T-helper 22 cell (primary cell): ENCODE measurements at places on chromosomes 4 and X.

- DNase-seq: no peak
These were observed 495.9 kb downstream of the CENPC start for GRCh38 chr4:67049446-67049845.

GRCh38 chr4:129823105-129823504 is 727.2 kb downstream of the C4orf33 start:
- DNase-seq: no peak

DNA sequence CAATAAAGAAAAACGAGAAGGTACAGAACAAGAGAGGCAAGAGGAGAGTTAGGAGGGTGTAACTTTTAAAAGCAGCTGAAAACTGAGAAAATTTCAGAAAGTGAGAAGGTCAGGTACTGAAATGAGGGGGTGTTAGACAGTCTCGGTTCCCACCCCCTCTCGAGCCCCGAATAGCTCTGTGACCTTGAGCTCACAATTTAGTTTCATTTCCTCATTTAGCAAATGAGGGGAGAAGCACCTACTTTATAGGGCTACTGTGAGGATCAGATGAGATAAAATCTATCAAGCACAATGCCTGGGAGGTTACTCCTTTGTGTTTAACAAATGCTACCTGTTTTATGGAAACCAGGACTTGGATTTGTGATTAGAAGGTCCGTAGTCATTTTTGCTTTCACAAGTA is 4.9 kb downstream of the UGT8 start:
- DNase-seq: no peak

GRCh38 chrX:87098477-87098876 is 419.1 kb upstream of the KLHL4 start:
- DNase-seq: no peak

- DNase-seq: no peak
These were observed 89.4 kb upstream of the TLL1 start for GRCh38 chr4:165783626-165784025.

DNA sequence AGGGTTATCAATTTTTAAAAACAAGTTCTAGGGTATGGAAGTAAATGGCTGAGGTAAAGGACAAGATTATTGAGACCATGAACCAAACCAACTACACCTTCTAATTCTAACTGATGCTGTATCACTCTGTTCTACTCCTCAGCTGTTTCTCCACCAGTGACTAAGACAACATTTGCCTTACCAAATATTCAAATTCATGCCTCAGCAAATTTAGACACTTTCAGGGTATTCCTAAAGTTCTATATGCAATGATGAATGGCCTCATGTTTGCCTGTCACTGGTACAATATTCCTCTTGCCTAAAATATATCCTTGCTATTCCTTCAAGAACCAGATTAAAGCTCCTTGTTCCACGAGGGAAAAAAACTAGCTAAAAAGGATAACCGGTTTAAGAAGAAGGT is 5.0 kb downstream of the RPL9 start:
- DNase-seq: no peak

DNA sequence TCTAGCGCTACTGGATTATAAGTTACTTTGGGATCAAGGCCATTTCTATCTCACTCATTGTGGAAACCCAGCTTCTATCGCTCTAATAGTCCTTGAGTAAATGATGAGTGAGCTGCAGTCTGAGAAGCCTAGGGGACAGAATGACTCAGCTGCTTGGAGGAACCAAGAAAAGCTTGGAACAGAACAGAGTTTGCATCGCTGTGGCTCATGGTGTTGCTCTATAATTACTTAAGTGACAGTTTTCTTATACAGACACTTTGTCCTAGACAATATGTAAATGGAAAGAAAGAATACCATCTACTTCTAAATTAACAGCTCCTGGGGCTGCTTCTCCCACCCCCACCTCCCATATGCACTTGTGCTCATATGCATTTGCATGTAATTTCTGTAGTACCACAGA is 156.9 kb downstream of the SLIT2 start:
- DNase-seq: no peak

GRCh38 chr4:87911252-87911774 is 64.2 kb upstream of the SPP1 start:
- no peak for DNase-seq

DNA sequence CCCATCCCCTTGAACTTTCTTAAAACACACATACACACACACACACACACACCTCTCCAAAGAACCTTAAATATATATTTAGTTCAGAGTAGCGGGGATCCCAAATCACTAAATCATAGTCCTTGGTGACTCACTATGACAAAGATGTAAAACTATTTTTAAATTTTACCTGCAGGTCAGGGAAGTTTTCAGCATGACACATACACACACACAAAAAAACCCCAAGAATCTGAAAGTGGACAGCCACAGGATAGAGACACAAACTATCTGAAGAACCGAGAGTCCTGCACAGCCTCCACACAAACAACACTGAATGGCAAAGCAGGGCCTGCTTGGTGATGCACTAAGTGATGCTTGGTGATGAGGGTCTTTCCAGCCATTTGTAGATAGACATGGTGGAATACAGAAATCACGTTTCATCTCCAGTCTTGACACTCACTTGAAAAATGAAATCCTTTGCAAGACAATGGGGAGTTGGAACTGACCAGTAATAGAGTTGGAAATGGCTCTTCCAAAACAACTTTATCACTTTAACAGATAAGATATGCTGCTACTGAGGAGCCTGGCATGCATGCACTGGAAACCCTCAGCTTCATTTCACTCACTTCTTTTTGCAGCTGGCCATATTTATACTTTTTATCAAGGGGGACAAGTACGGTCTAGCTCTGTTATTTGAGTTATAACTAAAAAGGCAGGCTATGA is 307.3 kb downstream of the RAPGEF2 start:
- DNase-seq: no peak

DNA sequence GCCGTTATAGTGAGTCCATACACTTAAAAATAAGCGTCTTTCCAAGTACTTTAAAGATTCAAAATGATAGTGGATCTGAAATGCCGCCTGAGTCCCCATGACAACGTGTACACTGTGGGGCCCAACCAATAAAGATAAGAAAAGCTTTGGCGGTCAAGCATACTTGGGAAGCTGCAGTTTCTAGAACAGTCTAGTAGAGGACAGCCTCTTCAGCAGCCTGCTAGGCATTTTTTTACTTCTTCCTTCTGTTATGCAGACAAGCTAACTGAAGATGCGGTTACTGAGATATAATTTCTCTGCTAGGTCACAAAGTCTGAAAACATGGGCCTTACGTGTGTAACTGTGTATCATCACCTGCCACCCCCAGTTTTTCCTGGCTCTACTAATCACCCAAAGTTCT is 402 bp upstream of the UPRT start:
- DNase-seq: no peak

- no peak for DNase-seq
These were observed 32.0 kb upstream of the BOD1L1 start for GRCh38 chr4:13659341-13660070.

GRCh38 chr4:52658641-52659000 is 480 bp downstream of the USP46 start:
- DNase-seq: no peak

DNA sequence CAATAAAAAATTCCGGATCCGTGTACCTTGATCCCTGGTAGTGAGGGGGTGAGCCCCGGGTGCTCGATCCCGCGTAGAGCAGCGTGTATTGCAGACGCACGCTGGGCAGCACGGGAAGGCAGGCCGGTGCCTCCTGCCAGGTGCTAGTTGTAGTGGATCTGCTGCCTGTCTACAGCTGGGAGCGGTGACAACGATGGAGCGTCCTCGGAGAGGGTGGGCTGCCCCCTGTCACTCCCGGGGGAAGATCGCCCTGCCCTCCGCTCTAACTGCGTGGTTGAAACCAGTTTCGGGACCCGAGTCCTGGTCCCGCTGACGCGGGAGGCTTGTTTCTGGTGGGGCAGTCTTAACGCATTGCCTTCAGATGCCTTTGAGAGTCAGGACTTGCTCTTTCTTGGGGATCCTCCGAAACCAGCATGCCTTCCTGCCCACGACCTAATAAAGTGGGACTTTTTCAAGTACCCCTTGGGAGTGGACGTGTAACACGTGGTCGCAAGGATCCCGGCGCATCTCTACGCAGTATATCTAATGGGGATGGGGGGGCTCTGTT is 2.7 kb upstream of the NKX6-1 start:
- no peak for DNase-seq

DNA sequence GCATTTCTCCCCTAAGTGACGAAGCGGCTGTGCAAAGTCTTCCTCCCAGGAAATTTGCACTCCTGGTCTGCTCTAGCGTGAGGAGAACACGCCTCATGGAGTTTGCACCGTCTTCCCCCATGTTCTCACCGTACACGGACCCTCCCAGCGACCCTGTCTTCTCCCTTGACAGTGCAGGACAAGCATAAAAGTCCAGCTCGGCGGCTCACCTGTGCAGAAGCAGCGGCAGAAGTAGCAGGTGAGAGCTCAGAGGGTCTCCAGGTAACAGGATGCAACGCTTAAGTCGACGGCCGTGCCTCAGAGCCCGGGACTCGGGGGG is 314 bp downstream of the P2RY8 start:
- DNase-seq: no peak

DNA sequence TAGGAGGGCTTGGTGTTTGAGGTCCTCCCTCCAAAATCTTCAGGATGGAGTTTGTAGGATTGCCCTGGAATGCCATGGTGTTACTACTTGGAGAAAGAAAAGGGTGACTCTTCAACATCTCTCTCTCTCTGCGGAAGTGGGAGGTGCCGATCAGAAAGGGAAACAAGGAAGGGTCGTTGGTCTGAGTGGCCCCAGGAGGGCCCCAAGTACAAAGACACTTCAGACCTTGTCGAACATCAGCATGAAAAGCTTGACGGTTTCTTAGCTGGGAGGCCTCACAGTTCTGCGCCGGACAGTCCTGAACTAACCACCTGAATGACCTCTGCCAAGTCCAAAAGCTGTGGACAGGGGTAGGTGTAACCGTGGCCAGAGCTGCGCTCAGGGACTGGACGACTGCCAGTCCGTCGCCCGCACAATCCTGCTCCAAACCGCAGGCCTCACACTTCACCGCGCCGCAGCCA is 646 bp upstream of the GSX2 start:
- DNase-seq: no peak

DNA sequence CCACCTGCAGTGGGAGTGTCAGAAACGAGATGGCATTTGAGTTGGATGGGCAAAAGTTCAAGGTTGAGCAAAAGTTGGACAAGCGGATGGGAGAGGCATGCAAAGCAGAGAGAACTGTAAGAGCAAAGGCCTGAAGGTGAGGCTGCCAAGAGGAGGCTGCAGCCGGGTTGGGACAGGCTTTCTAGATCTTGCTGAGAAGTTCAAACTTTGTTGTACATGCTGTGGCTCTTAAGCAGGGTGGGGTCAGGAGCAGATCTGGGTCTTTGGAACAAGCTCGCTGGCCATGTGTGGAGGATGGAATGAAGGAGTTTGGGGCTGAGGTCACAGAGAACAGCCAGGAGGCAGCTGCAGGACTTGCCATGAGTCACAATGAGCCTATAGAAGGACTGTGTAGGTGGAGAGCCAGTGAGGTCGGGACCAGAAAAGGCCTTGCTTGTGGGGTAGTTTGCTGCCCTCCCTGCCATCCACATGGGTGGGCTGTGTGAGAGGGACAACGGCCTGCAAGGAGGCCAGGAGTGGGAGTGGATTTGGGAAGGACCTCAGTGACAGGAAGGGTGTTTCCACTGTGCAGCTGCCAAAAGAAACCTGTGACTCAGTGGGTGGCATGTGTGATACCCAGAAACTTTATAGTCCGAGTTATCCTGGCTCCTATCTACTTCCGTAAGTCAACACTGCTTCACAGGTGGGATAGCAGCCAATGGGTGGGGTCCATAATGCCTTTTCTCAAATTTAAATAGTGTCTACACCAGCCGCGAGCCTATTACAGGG is 210.4 kb downstream of the MID1IP1 start:
- no peak for DNase-seq

DNA sequence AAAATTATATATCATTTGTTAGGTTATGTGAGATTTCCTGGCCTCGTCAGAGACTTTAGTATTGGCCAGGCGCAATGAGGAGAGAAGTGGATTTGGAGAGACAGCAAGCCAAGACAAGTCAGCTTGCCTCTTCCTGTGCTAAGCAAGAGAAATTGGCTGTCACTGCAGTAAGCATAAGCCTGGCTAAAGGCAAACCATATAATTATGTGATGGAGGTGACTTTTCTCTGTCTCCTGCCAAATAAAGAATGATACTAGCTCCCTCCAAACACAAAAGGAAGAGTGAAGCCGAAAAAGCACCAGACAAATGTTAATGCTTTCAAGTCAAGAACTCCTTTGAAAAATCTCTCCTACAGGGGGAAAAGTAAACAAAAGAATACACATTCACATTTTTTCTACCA is 2246.0 kb downstream of the ARAP2 start:
- no peak for DNase-seq

GRCh38 chr4:168863719-168864647 is 146.1 kb downstream of the CBR4 start:
- DNase-seq: no peak

DNA sequence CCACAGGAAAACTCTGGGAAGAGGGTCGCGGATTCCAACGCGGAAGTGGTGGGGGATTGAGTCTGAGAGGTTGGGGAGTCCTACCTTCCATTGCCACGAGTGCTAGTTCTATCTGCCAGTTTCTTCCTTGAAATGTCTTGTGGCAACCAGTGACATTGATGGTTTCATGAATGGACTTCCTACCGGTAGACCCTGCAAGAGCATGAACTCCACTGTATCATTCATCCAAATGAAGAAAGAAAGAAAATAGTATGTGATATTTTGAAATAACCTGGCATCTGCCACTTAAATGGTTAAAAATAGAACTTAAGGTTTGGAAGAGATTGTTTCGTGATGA is 1.1 kb upstream of the SLC10A7 start:
- no peak for DNase-seq

DNA sequence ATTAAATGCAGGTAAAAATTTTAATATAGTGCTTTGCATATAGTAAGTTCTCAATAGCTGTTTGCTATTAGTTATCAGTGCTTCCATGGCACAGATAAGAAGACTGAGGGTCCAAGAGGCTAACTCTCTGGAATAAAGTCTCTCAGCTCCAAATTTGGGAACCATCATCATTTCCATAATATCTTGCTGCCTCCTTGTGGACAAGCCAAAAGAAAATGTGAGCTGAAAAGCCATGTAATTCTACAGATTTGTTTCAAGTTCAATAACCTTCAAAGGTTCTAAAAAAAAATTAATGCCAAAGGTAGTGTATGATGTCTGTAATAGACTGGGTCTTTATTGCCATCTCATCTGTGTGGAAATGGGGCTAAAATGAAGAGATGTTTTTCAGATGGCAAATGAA is 136.9 kb upstream of the VCX start:
- no peak for DNase-seq
